ENCODE measurements at places on chromosomes 1 and 21.

DNA sequence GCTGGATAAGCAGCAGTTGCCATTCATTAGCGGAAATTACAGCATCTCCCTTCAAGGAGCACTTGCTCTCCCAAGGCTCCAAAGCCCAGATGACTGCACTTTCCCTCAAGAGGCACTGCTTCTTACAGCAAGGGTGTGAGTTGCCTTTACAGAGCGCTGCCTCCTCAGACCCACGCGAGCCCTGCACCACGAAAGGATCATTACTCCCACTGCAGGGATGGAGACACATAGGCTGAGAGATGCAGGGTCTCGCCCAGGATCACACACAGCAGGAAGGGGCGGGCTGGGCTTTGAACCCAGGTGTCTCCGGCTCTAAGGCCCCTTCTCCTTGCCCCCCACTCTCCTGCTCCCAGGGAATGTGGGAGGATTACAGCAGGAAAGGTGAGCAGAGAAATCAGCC is 405.5 kb downstream of the MATN1 start:
- DNase-seq, result no peak

DNA sequence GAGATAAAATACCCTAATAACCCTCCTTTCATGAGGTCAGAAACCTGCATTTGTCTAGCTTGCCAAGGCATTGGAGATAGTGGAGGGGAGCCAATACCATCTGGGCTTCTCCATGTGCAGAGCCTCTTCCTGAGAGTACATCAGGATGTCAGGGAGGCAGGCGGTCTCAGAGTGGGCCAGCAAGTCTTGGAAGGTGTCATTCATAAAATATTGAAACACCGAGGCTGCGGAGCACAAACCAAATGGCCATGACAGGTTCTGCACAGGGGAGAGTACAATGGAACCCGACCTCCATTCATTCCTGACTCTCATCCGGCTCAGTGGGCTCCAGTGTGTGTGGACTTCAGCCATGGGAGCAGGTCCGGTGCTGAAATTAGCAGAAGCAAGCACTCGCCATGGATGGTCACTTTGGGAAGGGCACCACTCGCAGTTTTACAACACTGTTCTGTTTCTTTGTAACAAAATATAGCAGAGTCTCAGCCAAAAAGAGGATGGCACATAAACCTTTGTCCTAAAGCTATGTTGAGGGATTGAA is 446.6 kb downstream of the SIPA1L2 start:
- DNase-seq, result no peak

DNA sequence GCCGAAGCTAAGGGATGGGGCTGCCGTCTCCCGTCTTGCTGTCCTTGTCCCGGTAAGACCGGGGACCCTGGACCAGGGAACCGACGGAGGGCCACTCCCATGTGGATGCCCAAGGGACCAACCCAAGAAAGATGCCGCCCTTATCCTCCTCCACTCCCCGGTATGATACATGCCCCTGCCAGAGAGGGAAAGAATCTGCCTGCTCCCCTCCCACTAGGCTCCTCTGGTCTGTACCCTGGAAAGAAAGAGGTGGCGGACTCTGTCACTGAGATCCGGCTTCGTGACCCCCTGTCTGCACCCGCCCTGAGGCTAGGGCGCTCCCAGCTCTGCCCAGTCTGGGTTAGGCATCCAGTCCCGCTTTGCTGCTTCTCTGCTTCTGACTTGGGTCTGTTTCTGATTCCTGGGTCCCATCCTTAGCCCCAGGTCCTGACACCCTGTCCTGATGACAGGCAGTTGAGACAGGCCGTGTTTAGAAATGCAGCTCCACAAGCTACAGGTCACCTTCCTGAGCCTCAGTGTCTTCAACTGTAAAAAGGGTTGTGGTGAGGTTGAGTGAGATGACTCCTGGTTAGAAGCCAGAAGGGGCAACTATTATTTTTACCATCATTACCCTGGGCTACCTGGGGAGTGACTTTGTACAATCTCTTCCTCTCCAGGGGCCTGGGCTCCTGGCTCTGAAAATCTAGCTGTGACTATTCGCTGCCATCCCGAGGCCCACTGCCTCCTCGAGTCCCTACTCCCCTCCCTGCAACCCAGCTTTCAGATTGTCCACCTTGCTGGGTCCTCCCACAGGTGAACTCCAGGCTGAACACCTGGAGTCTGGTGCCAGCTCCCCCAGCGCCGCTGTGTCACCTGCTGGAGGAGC is 3.7 kb downstream of the MATN1 start:
- peak; percentile 29 for DNase-seq

GRCh38 chr21:14120091-14120734 is 90.5 kb downstream of the LIPI start:
- peak; percentile 37 for DNase-seq

DNA sequence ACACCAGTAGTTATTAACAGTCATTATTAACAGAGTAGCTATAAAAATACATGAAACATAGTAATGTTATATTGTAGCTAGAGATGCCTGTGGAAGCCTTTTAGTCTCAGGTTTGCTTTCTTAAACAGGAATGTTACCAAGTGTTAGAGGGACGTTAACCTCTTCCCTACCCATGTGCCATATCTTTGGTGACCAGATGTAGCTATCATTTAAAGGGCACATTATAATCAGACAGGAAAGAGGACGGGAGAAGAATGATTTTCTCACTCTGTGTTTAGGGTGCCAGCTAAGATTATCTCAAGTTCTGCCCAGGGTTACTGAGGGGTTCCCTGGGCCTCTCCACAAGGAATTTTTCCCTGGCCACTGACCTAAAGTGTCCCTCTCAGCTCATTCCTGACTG is 20.9 kb upstream of the UBL4B start:
- no peak for DNase-seq

DNA sequence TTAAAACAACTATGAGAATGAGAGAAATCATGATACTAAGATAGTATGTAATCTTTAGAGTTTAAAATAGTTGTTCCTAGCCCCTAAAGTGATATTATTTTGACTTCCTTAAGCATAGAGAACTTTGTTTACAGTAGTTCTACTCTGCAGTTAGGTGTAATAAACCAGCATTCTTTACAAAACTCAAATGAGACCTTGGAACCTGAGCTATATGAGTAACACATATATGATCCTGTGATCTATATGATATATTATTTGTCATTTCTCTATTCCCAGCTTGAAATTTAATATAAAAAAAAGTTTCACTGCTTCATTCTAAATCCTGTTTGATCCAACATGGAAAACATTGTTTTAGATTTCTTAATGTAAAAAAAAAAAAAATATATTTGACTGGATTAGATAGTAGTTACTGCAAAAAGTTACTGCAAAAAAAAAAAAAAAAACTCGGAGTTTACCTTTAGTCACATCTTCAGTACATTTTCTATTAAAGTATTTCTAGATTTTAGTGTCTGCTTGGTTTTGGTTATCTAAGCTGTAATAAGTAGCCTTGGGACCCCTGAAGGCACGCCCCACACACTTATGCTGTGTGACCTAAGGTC is 463.8 kb downstream of the USP25 start:
- DNase-seq, result no peak

- no peak for DNase-seq
Measured at GRCh38 chr1:184843732-184844495, 89.3 kb upstream of the EDEM3 start.

DNA sequence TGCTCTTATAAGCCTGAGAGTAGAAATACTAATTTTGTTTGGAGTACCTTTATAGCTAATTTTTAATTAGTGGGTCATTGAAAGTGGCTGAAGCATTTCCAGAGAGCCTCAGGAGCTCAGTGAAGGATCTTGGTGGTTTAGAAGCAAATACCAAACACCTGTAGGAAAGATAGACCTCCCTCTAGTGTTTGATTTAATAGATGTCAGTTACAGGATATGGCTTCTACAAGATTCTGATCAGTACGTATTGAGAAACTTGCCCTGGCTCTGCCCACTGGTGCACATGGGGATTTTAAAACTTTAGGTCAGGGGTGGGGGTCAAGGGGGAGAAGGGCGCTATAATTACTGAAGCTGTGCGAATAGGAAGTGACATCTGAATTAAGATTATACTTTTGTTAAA is 122.2 kb downstream of the POU2F1 start:
- DNase-seq, result peak; percentile 56

DNA sequence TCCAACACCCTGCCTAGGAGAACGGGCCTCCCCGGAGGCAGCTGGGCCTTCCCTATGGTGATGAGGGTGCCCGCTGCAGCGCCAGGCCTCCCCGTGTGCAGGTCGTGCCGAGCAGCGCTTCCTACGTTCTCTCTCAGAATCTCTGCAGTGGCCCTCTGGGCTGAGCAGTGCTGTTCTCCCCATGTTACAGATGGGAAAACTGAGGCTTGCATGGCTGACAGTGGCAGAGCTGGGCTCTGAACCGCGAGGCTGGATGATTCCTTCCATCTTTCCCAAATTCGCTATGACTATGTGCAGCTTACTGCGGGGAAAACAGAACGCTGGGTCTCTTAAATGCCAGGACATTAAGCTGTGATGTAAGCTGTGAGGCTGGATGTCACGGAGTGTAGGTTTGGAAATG is 8.9 kb downstream of the KLHL21 start:
- no peak for DNase-seq

- DNase-seq, result no peak
Measured at GRCh38 chr1:8966606-8967005, 20.9 kb downstream of the CA6 start.

GRCh38 chr1:11831945-11832725 is 15.4 kb downstream of the NPPA start:
- no peak for DNase-seq

GRCh38 chr1:40844887-40845878 is 17.0 kb downstream of the CITED4 start:
- DNase-seq, result no peak

GRCh38 chr1:88791192-88791591 is 100.2 kb downstream of the GTF2B start:
- no peak for DNase-seq

- no peak for DNase-seq
Measured at GRCh38 chr1:222950892-222951291, 136.1 kb downstream of the DISP1 start.

DNA sequence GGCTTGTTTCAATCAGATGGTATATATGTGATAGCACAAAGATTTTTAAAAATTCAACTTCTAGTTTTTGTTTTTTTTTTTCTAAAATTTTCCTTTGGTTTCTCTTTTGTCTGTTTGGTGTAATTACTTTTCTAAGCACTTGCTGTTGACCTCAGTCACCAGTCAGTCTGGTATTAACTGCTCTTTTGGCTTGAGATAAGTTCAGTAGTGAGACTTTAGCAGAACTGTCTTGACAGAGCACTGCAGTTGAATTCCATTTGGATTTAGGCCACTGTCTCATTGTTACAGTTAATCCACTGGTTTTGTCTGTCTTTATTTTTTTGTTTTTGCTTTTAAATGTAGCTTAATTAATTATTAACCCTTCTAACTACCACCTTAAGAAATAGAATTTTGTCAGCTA is 36.2 kb downstream of the OSBPL9 start:
- DNase-seq, result no peak

DNA sequence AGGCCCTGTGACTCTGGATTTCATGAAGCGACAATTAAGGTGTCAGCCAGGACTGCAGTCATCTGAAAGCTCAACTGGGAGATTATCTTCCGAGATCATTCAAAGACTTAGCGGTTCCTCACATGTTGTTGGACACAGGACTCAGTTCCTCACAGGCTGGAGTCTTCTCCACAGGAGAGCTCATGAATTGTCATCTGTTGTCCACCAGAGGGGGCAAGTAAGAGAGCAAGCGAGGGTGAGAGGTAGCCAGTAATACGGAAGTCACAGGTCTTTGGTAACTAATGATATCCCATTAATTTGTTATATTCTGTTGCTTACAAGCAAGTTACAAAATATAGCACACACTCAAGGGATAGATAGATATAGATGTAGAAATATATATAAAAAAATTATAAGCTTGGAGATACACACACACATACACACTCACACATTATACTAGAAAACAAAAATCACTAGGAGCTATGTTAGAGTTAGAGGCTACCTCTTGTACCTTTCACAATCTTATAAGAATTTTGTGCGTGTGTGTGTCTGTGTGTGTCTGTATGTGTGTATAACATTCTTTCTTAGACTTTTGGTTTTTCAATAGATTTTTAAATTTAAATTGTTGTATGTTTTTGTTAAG is 1695.3 kb downstream of the BRINP3 start:
- peak; percentile 37 for DNase-seq

DNA sequence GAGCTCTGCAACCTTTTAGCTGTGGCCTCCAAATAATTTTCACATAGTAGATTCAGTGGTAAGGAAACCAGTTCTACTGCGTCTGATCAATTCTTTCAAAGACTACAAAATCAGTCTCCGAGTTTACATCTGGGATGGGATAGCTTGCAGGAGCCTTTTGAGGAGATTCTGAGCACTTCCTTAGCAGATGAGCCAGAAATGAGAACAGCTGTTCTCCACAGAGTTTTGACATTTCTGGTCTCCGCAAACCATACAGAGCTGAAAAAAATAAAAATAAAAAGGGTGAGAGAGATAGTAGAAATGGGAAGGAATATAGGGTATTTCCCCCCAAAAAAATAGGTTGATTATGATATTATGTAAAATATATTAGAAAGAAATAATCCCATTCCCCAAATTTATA is 119.3 kb downstream of the LYPLAL1 start:
- DNase-seq, result no peak

Measured in AML-193 (cell line).